Stimulated activated CD4-positive, alpha-beta T cell treated with anti-CD3 and anti-CD28 coated beads, Interleukin-1b, Interleukin-23, amount 100 ng/mL, for 1 hour (primary cell): ENCODE measurements at places on chromosomes 3 and 15.

GRCh38 chr3:48765376-48765775 is 48.4 kb upstream of the IP6K2 start:
- no peak for DNase-seq

GRCh38 chr15:91538782-91539181 is 314.7 kb upstream of the SLCO3A1 start:
- DNase-seq, result no peak

DNA sequence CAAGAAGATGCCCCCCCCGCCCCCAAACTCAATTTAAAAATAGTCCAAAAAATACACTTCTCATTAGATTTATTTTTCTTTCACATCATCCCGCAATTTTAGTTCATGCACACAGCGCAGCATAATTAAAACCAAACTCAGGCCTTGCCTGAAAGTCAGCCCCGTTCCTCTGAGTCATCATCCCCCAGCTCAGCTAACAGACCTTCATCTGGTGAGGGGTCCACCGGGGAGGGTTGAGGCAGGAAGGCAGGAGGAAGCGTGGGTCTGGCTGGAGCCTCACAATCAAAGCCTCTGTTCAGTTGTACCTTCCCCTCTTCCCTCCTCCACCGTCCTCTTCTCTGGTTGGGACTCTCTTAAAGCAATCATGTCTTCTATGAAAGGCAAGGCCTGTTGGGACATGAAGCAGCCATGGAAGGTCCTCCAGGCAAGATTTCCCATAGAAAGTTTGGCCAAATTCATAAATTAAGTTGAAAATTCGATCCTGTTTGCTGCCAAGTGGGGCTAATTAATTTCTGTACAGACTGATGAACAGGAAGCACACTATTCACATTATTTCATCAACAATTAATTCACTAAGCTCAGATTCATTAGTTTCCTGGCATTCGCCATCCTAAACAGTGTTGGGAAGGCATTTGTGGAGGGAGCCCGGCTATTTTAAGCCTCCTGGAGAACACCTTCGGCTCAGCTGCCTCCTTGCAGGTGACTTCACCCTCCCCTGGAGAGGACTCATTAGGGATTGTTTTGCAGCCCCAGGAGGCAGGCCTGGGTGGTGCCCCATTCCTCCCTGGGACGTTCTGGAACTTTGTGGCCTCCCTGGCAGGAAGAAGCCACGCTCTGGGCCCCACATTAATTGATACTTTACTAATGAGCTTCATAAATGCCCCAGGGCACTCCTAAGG is 72.3 kb upstream of the BNC1 start:
- DNase-seq, result no peak

- no peak for DNase-seq
Observed at GRCh38 chr15:68183616-68184315, 21.4 kb downstream of the CALML4 start.

DNA sequence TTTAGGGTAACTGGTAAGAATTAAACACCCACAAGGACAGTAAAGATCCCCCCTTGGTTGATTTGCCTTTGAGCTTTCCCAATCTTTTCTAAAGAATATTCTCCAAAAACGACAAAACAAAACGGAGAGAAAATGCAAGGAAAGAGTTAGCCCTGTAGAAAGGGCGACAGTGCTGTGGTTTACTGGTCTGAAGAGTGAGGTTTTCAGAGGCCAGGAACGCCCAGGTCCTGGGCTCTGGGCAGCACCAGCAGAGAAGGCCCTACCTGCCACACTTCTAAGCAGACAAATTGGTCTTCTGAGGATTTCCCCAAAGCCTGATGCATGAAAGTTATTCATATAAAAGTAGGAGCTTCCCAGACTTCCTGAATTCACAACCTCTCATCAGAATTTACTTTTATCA is 119.3 kb downstream of the KCNMB2 start:
- no peak for DNase-seq

- DNase-seq, result no peak
Observed at GRCh38 chr3:4067893-4068292, 235.3 kb upstream of the SETMAR start.

DNA sequence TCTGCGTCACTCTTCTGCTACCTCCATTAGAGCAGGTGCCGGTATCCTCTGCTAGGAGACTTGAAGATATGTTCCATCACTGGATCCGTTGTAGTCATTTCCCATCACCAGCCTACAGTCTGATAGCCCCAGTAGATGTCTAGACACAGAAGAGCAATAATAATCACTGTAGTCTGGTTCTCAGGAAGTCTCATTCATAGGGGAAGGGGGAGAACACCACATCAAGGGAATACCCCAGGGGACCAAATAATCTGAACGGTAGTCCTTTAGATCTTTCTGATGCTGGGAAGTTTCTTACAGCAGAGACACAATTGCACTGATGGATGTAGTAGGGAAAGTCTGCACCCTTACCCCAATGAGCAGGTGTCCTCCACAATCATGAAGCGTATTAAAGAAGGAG is 595.0 kb downstream of the EPHA3 start:
- no peak for DNase-seq

DNA sequence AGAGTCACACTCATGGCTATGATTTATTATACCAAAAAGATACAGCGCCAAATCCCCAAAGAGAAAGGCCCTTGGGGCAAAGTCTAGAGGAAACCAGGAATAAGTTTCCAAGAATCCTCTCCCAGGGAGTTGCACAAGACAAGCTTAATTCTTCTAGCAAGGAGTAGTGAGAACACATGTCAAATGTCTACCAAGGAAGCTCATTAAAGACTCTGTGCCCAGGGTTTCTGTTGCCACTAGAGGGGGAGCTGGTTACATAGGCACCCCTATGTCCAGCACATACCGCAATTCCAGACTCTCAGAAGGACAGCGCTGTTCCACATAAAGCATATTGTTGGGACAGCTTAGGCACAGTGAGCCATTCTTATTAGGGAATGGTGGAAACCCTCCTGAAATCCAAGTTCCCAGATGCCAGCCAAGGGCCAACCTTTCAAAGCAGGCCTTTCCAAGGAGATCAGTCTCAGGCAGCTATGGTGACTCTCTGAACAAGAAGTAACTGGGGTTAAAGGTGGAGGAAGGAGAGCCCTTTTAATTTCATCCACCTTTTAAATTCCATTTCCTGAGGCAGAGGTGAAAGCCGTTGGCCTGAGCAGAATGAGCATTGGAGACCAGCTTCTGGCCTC is 194.2 kb downstream of the UACA start:
- DNase-seq, result no peak

DNA sequence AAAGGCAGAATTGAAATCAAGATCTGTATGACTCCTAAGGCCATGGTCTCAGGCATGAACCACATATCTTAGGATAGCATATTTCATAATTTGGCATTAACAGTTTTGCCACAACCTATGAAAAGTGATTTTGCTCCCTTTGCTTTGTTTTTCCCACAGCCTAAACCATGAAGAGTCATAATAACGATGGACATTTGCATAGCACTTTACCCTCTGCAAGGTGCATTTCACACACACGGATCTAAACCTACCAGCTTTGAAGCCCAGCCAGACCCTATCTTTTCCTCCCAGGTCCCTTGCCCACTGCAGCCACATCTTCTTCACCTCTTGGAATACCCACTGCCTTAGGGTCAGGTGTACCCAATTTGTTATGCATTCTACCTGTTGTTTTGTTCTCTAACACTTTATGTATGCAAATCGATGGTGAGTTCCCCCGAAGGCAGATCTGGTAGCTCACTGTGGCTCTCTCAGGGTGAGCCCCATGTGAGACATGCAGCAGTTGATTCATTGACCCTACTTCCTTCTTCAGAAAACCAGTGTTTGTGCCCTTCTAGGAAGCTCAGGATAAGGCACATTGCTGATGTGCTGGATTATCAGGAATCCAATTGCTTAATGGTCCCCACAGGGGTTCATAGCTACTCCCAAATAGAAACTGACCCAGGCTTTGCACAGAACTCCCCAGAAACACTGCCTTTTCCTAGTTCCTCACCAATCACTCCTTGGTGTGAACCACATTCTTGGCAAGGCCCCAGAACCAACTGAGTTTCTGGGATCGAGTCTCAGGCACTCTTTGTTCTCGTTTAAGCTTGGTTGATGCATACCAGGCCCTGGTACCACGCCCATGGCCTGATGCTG is 8.7 kb downstream of the ARHGAP31 start:
- DNase-seq, result no peak
